ENCODE measurements at places on chromosomes 7 and 10.

DNA sequence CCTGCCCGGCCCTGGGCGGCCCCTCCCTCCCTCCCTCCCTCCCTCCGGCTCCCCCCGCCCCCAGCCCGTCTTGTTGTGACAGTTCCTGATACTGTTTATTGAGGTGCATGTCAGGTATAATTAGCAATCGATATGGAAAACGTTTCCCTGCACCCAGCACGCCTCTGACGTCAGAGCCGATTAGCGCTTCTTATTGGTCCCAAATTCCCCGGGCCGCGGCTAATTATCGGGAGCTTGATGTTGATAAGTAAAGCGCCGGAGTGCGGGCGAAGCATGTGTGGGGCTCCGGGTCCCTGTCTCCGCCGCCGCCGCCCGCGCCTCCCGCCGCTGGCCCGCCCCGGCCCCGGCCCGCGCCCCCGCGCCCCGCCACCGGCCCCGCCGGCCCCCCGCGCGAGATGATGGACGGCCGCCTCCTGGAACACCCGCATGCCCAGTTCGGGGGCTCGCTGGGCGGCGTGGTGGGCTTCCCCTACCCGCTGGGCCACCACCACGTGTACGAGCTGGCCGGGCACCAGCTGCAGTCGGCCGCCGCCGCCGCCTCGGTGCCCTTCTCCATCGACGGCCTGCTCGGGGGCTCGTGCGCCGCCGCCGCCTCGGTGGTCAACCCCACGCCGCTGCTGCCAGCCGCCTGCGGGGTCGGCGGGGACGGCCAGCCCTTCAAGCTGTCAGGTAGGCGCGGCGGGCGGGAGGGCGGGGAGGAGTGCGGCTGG lies at the start of gene UNCX:
Gene UNCX, plus strand, starts transcription at position 250 of the 710 bp plus-strand sequence. Its CDS starts 146 bp downstream, at position 396.
- no peak for DNase-seq

- DNase-seq = no peak
Observed at GRCh38 chr7:87448388-87448787, 27.1 kb downstream of the ABCB4 start.

DNA sequence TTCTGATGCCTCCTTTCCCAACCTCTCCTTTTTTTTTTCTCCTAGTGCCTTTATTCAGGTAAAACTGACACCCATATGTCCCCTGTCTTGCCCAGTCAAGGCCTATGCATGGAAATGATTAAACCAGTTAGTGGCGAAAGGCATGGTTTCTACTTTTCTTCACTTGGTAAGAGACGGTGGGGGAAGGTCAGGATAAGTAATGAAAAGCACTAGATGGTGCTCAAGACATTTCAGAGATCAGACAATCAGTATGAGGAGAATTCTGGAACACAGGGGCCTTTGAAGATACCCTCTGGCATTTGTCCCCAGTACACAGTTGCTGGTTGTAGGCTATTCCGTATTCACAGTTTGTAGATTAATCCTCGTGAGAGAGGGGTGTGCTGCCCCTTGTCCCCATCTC lies 121.2 kb downstream of the RTKN2 start:
- DNase-seq = no peak

- no peak for DNase-seq
Observed at GRCh38 chr7:150369748-150370501, 1.3 kb downstream of the REPIN1 start.

- no peak for DNase-seq
Observed at GRCh38 chr10:68878496-68878895, 22.6 kb upstream of the DDX50 start.

Measured in GM18507 (cell line).